ENCODE measurements at places on chromosomes 3 and 15.
A peak's percentile ranks its signal among the peaks of the same experiment; 100 is the strongest.

- DNase-seq: no peak
Observed at GRCh38 chr15:23647421-23648370, at the start of gene MAGEL2. TSS of gene MAGEL2 (minus strand) at chr15:23647867. CDS start at chr15:23647742, 125 bp downstream.

- no peak for DNase-seq
Observed at GRCh38 chr15:69814932-69815331, 282.8 kb downstream of the TLE3 start.

- DNase-seq: no peak
Observed at GRCh38 chr3:183579967-183580900, 24.7 kb upstream of the KLHL6 start.

- no peak for DNase-seq
Observed at GRCh38 chr3:71083726-71084131, 499.8 kb downstream of the FOXP1 start.

DNA sequence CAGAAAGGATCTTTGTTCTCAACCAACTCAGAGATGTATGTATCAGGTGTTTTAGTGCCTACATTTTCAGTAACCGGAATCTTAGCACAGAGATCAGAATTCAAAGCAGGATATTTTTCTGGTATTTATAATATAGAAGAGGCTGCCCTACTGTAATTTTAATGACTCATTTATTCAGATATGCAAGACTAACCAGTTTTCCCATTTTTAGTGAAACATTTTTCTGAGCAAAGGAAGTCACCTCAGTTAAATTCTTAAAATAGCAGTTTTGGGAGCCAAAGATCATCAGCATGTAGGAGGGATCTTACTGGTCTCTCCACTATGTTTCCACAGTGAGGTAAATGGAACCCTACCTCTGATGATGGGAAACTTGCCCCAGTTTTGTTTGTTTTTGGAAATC is 42.0 kb downstream of the SRP14 start:
- DNase-seq: no peak

DNA sequence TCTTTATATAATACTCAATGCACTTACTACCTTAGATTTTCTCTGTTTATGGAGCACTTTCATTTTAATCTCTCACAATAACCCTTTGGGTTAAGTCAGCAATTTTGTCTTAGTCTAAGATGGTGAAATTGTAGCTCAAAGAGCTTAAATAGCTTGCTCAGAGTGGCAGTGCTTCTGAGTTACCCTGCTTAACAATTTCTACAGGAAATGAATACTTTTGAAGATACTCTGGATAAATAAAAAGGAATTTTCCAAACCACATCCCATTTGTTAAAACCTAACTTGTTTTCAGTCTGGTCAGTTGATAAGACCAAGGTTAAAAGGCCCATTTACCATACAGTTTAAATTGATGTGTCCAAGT is 37.2 kb downstream of the HMG20A start:
- DNase-seq: no peak

- DNase-seq: no peak
Observed at GRCh38 chr15:77589839-77590238, 42.9 kb downstream of the LINGO1 start.

GRCh38 chr15:33955945-33956344 is 12.4 kb upstream of the CHRM5 start:
- DNase-seq: no peak

- DNase-seq: no peak
Observed at GRCh38 chr3:187996609-187997008, 157.3 kb upstream of the LPP start.

GRCh38 chr15:25441111-25441510 is 2.3 kb upstream of the UBE3A start:
- no peak for DNase-seq

DNA sequence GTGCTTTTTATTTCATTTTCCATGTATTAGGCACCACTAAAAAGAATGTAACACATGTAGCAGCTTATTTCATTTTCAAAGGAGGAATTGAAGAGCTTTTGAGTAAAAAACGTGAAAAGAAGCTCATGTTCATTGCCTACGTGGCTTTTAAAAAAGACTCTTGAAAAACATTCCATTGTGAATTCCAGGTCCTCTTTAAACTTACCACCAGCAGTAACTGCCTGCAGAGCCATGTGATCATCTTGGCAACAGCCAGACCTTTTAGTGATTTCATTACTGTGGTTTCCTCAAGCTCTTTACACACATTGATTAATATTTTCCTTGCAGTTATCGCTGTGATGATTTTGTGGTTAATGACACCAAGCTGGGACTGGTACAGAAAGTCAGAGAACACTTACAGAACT is 43.8 kb upstream of the FBXL22 start:
- DNase-seq: no peak

GRCh38 chr3:32240159-32240545 is 1.7 kb downstream of the CMTM8 start:
- DNase-seq: no peak

DNA sequence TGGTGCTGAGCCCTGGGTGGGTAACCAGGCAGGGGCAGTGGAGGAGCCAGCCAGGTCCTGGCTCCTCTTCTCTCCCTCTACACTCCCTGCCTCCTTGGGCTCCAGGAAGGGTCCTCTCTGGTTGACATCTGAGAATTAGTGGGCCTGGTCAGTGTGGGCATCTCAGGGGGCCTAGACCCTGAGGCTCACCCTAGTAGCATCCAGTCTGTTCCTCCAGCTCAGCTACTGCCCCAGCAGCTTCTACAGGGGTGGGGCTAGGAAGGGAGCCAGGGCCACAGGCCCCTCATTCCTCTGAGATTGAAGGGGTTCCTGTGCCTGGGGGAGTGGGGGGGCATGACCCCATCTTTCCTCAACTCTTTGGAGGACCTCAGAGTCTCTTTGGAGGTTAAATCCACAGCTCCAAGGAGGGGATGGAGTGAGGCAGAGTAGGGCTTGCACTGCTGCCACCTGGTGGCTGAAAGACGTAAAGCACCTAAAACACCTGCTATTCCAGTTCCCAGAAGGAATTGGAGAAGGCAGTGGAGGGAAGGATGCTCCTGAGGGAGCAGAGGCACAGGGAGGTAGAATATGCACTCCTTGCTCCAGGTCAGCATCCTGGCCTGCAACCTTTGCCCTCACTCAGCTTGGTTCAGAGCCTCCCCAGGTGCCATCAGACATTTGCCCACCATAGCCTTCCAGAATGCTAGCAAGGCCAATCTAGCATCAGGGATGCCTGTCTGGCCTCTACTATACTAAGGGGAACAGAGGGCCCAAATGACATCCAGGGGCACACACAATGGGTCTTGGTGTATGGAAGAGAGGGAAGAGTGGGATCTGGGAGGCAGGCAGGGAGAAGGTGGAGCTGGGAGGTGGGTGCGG is 25.1 kb downstream of the C3orf18 start:
- DNase-seq: peak; percentile 34

DNA sequence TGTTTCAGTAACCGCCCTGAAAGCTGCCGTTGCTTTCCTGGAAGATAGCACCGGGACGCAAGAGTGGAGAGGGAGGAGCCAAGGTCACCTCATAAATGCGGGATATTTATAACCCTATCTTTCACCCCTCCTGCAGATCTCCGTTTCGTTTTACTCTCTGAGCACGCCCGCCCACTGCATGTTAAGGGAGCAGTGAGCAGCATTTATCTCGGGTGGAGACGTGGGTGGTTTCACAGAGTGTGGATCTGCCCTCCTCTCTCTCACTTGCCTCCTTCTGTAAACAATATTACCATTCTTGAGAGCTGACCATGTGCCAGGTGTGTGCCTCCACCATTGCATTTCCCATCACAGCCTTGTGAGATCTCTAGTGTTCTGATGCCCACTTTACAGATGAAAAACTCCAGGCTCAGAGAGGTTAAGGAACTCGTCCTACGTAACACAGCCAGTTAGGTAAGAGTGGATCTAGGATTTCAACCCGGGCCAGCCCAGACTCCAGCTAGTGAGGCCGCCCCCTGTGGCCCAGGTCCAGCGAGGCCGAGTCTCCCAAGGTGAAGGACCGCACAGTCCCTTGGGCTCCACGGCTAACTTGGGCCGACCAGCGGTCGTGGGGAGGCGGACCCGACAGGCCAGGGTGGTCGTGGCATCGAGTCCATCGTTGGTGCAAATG is 16.9 kb upstream of the SEMA4B start:
- no peak for DNase-seq

DNA sequence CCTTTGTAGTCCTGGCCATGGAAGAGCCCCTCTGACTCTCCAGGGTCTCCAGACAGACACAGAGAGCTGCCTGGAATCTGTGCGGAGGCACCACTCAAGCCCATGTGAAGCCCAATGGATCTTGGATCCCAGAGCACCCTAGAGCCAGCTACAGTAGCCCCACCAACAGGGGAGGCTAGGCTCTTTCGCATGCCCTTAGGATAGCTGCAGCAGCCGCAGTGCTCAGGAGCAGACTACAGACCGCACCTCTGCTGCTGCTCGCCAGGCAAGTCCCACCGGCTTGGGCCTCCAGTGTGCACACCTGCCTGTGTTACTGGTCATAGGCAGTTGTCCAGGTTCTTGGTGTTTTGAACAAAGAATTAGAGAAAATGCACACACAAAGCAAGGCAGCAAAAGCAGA is 131.6 kb downstream of the SPATA16 start:
- DNase-seq: no peak

GRCh38 chr15:59797756-59798604 is 108.9 kb upstream of the BNIP2 start:
- DNase-seq: no peak

Measured in stimulated activated CD8-positive, alpha-beta memory T cell treated with anti-CD3 and anti-CD28 coated beads, Interleukin-4, amount 100 ng/mL, for 24 hours (primary cell).